Motor neuron (in vitro differentiated cells): ENCODE measurements at places on chromosomes 6 and 20.

DNA sequence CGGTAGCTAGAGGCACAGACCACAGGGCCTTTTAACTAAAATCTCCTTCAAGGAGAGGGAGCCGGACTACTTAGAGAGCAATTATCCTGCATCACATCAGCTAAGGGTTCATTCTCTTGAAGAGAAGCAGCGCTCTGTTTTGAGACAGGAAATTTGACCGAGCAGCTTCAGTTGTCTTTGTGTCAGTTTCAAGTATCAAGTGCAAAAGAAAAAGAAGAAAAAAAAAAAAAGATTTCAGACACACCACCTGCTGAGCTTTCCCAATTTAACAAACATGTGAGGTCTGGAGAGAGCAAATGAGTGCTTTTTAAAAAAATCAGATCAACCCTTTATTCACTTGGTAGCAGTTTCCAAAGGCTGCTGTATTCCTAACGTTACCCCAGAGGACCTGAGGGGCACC, 273.5 kb upstream of the POU3F2 start:
- ATAC-seq = no peak

DNA sequence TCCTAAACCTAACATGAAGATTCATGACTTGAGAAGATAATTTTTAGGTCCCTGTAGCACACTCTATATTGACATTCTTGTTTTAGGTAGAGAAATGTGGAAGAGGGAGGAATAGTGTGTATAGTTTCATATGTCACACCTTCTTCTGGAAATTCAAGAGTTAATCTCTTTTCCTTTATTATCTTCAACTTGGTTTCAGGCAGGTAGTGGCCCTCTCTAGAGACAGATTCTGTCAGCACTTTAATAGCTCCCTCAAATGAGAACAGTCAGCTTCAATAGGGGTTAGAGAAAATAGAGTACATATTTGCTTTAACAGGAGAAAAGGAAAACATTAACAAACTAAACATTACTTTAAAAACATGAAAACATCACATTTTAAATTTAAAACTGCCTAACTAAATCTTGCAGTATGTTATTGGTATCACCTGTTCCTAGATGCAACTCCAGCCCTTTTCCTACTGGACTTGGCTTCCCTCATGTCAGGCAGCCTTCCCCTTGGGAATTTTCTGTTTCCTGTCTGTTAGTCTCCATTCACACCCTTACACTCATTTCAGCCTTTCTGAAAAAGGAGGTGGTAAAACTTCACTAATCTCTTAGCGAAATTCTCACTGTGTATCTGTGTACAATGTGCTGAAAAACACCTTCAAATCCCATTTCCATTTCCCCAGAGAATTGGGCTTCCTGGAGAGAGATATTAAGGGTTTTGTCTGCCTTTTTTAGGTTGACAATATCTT, 192.3 kb upstream of the RNF217 start:
- ATAC-seq = no peak

DNA sequence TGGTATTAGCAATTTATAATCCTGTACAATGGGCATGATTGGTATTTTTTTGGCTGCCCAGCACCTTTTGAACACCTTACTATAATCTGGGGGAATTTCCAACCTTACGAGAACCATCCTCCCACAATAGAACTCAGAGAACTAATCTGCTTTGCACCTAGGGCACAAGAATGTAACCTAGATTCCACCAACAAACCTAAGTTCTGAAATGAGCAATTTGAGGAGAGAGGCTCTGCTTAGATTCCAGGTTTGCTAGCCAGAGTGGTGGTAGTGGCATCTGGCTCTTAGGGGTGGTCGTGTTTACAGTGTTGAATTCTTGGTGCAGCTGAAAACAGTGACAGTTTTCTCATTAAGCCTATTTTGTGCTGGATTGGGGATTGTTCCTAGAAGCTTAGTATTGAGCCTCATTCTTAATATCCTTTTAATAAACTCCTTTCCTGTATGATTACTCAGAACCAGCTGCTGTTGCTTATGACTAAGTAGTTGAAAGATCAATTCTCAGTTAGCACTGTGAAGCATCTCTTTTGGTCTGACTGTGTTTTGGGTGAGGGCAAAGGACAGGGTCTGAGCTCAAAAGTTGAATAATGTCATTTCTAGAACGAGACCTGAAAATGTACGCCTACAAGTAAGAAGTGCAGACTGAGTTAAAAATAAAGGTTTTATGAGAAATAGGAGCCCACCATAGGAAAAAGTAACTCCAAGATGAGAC, 385.6 kb downstream of the CDKAL1 start:
- ATAC-seq = no peak

DNA sequence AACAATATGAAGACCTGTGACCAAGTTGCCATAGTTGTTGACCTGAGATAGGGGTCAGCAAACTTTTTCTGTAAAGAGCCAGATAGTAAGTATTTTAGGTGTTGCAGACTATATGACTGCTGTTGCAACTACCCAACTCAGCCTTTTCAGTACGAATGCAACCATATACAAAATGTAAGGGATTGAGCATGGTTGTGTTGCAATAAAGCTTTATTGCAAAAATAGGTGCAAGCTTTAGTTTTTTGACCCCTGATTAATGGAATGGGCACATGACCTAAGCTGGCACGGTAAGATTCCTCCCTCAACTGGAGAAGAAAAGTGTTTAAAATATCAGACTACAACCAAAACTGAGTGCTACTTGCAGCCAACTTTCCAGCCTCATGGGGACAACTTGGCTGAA, 17.3 kb upstream of the EPM2A start:
- no peak for ATAC-seq

DNA sequence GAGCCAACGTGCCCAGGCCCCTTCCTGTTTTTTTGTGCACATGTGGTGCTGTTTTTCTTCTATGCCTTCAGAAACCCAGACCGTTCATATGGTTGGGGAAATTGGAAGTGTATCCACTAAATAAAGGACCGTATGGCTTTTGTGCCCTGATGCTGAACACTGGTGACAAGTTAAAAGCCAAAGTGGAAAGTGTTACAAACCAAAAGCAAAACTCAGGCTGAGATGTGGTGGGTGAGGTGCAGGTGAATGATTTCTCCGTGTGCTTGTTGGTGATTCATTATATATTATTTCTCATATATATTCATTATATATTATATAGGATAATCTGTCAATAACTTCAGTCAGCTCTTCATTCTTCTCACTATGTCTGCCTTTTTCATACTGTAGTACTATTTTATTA, 148.6 kb downstream of the SOBP start:
- no peak for ATAC-seq

DNA sequence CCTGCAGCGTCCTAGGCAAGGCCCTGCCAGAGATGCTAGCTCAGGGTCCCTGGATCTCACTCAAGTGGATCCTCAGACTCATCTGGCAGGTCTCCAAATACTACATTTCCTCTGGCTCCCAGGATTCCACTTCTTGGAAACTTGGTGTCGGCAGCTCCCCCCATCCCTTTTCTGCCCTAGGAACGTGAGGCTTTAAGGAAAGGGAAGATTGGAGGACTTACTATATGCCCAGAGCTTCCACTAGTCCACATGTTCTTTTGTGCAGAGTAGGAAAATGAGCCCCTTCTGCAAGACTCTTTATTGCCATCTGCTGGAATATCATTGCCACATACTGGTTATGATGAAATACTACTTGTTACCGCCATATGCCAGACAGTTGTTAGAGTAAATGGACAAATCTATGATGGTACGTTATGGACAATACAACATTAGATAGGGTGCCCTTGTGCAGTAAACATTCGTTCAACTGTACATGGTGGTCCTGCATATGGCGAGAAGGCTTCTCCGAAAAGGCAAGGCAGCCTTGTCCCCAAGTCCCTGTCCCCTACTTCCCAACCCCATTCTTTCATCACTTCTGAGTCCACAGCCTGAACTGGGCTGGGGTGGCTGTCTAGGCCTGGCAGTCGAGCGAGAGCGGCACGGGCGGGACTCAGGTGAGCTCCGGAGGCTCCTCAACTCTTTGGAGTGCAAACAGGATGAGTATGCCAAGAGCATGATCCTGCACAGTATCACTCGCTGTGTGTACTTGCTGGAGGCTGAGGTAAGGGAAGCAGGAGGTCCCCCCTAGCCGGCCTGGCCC, 780 bp downstream of the ARMC12 start:
- ATAC-seq = peak; percentile 84

DNA sequence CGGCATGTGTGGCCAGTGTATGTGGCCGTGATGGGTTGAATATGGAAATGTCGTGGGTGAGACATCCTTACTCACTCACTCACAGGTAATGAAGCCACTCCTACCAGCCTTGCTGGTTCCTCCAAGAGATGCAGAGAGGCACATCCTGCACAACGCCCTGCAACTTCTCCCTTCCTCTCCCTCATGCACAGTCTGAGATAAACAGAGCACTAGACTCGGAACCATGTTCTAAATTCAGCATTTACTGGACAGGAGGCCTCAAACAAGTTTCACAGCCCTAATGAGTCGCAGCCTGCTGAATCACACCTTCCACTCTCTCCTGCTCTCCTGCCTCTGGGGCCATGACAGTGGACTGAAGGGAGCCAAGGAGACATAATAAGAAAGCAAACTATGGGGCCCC, 91.2 kb downstream of the ISM1 start:
- no peak for ATAC-seq

DNA sequence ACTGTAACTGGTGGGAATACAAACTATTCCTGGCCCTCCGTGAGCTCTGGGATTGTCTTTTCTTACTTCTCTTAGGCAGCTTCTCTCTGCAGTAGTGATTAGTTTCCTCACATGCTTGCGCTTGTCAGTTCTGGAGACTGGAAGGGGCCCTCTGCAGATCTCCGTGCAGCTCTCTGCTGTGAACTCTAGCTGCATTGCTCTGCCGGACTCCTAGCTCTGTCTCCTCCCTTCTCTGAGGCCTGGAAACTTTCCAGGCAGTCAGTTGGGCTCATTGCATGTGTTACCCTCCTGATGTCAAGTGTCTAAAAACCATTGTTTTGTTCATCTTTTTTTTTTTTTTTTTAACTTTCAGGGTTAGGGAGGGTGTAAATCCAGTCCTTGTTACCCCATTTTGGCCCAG, 102.3 kb downstream of the CTNNBL1 start:
- ATAC-seq = peak; percentile 84

GRCh38 chr6:3367630-3368029, 89.2 kb downstream of the SLC22A23 start:
- no peak for ATAC-seq

DNA sequence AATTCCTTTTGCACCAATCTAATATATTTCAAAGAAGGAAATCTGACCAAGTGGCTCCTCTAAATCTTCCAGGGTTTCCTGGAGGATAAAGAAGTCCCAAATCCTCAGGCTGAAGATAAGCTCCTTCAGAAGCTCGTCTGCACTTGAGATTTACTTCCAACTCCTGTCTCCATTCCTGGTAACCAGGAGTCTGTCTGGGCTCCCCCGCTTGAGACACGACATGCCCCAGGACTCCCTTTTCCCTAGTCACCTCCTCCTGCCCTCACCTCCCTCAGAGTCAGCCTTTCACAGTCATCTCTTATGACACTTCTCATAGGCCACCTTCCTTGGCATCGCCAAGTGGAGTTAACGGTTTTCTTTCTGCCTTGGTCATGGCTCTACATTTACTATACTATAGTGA, 103.4 kb upstream of the NEDD9 start:
- ATAC-seq = no peak

DNA sequence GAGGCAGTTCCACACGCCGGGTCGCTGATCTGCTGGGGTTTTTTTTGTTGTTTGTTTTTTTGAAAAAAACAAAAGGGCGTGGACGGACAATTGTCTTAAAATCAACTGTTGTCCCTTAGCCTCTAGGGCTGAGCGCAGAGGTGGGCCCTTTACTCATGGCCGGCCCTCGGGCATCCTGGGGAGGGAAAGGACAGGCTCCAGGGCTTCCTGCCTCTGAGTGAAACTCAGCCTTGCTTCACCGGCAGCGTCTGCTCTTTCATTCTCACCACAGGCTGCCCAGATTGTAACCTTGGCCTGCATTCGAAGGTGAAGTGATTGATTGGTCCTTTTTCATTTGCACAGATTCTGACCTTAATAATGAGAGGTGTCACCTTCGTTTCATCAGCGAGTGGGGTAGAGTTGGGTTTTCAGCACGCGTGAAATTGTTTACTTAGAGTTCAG, 797 bp downstream of the SMIM13 start:
- peak; percentile 6 for ATAC-seq

DNA sequence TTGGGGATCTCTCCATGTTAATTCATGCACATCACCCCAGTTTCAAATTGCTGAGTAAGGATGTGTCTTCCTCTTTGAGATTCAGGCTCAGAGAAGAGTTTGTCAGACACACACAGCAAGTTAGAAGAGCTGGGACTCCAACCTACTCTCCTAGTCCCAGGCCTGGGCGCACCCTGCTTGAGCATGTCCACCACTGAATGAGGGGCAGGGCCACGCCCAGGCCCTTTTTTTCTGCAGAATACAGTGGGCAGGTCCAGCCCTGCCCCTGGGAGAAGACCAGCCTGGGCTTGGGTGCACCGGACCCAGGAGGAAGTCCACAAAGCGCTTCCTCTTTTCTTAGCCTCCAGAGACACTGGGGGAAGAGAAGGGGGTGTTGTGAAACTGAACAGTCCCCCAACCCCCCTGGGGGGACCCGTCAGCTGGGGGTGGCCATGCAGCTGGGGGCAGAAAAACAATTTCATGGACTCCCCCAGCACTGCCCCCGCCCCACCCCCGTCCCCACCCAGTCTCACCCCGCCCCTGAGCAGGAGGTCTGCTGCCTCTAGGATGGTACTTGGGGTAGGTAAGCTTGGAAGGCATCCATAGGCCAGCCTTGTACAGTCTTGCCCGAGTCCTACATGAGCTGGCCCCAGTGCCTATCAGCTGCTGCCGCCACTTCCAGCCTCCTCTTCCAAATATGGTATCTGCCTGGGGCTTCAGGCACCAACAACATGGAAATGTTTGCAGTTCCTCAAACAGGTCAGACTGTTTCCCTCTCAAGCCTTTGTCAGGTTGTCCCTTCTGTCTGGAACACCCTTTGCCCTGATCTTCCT, 11.7 kb upstream of the HCK start:
- peak; percentile 39 for ATAC-seq

DNA sequence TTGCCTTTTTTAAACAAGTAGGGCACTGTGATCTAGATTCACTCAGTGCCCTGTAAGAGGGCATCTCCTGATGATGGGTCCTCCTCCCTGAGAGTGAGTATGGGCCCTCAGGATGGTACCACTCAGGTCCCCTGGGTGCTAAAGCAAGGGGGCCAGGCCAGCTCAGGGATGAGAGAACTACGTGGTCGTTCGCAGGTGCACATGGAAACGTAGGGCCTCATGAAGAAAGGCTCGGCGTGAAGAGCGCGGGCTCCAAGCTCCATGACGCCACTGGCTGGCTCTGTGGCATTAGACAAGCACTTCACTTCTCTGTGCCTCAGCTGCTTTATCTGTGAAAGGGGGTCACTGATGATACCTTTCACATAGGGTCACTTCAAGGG, 50.7 kb downstream of the SYNJ2 start:
- ATAC-seq = no peak

- ATAC-seq = no peak
These were observed 19.4 kb downstream of the NCOA5 start for GRCh38 chr20:46070215-46070900.

DNA sequence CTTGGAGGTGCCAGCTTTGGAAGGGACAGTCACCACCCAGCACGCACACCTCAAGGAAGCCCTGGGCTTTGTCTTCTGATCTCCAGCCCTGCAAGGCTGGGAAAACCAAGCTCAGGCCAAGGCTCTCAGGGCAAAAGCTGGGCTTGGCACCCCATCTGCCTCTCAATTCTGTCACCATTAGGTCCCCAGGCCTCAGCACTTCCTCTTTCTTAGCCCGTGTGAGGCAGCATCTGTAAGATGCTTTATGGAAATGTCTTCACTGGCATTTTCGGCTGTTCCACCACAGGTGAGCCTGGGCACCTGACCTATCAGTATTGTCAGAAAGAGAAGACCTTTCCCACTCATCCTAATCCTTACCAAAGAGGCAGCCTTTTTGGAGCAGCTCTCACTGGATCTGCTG, 24.6 kb downstream of the GMEB2 start:
- ATAC-seq = no peak
